ENCODE measurements at places on chromosomes 6 and 20. TPM values are rescaled to one million over a fixed set of nuclear protein-coding genes. Genes with fewer than 3 reads are reported as not detected.

DNA sequence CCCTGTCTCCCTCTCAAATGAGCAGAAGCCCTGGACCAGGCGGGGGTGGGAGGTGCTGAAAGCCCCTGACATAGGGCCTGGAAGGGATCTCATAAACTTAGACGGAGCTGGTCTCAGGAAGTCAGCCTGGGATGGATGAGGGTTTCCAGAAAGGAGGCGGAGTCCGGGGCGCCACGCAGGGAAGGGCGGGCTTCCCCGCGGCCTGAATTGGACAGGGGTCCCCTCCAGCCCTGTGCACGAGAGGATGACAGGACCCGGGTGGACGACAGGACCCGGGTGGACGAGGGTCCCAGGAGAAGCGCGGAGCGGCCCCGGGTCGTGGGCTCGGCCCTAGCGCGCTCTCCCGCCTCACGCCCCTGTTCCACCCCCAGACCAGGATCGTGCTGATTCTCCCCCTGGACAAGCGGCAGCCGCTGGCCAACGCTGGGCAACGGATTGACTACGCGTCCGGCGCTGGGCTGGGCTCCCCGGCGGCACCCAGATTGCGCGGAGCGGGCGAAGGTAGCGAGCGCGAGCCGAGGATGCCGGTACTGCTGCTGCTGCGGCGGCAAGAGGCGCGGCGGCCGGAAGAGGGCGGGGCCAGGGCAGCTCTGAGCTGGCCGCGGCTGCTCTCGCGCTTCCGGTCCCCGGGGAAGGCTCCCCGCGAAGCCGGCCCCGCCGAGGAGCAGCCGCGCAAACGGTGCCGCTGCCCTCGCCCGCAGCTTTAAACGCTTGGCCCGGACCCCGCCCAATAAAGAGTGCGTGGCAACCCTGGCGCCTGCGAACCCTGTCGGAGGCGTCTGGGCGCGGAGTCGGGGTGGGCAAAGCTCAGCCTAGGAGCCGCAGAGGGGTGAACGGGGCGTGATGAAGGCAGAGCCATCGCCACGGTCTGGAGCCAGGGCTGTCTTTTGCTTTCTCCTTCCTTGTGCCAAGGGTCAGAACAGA lies 1.3 kb downstream of the C20orf144 start:
- no peak for DNase-seq

DNA sequence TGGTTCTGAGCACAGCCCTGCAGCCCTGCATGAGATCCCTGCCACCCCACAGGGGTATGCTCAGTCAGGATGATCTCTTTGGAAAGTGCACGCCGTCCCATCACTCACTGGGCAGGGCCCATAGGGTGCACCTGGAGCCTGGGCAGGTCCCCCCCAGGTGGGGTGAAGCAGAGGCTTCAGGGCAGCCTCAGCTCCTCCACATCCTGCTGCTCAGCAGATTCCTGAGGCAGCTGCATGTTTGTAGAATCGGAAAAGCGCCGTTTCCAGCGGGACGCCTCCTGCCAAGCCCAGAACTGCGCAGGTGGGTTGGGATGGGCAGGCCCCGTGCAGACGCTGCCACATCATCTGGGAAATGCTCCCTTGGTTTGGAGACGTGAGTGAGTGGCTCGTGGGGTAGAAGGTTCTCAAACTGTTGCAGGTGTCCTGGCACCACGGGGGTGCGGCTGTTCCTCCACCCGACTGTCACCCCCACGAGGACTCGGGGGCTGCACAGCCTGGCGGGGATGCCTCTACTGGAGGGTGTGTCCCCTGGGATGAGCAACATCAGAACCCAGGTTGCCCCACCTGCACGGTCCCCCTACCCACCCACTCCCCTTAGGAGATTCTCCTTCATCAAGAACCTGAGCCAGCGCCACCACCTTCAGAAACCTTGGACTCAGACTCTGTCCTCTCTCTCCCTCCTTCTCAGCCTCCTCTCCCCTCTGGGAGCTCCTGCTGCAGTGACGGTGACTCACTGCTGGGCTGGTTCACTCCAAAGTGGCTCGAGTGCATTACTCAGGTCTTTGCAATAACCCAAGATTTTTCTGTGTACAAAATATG lies 334.1 kb downstream of the TAF4 start:
- DNase-seq = no peak

PRL gene
- total RNA-seq = not detected

DNA sequence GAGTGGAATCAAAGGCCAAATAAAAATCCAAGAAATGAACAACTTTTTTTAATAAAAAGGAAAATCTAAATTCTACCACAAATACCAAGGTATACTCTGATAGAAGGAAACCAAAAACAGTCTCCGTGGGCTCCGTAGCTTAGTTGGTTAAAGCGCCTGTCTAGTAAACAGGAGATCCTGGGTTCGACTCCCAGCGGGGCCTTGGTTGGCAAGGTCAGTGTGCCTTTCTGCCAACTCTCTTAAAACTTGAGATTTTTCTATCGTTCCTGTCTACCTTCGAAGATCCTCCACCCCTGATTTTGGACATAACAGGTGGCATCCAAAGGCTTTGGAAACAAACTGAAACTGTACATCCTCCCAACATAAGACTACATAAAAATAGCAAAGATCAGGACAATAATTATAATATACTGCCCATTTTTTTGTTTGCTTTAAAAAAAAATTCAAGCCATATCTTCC lies 197.9 kb downstream of the TRIM27 start:
- DNase-seq = no peak

GRCh38 chr20:52083627-52084232 lies 107.8 kb downstream of the ZFP64 start:
- no peak for DNase-seq

EPHA7 gene
- total RNA-seq = 0.47 TPM

DNA sequence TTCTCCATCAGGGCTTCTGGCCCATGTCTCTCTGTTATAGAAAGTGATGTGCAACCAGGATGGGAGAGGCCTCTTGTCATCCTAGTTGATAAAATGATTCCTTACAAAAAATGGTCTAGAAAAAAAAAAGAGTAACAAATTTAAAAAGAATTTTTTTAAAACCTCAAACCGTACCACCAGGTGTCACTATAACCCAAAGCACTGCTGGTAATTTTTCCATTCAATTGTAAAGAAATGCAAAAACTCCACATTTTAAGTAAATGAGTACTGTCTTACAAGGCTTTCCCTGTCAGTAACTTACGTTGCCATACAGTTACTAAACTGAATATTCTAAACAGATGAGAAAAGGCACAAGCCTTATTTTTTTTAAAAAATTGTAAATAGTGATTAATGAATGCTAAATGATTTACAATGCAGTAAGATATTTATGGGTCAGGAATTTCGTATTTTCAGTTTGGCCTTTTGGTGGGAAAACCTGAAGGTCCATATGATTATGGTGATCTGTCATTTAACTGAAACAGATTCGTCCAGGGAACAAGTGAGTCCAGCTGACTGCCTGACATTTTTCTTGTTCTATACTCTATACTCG lies 95.4 kb downstream of the OGFRL1 start:
- no peak for DNase-seq

- no peak for DNase-seq
Observed at GRCh38 chr6:14313248-14313647, 195.7 kb downstream of the CD83 start.

DNA sequence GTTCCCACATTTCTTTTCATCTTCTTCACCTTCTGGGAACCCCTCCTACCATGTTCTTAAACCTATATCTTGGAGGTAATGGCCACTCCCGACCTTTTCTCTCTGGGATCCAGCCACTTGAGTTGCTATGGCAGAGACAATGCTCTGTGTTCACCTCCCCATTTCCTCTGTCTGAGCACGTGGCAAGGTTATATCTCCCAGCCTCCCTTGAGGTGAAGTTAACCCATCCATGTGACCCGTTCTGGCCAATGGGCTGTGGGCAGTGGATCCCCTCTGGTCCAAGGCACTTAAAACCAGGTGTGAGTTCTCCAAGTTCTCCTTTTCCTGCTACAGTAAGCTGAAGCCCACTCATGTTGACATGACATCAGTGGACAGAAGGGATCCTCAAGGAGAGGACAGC lies 261.4 kb downstream of the LRFN2 start:
- no peak for DNase-seq

GRCh38 chr6:130148181-130148580 lies 74.6 kb downstream of the SAMD3 start:
- no peak for DNase-seq

- DNase-seq = no peak
Observed at GRCh38 chr20:3414122-3414521, 6.7 kb upstream of the DNAAF9 start.

GRCh38 chr20:17520583-17520982 lies 10.6 kb downstream of the BFSP1 start:
- DNase-seq = no peak

KIF25 gene
- total RNA-seq = not detected

DNA sequence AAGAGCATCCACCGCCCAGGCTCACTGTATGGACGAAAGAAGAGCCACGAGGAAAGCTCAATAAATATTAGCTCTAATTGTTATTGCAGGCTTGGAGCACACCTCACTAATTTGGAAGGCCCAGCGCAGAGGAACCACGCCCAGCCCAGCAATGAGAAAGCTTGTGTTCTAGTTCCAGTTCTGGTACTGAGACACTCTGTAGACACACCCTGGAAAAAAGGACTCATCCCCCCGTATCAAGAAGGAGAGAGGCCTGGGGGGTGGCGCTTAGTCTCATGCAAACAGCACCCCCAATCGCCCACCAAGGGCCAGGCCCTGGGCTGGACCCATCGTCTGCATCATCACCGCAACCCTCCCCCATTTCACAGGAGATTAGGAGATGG lies 156.9 kb downstream of the BMP7 start:
- no peak for DNase-seq

MYLK2 gene
- not detected for total RNA-seq

DNA sequence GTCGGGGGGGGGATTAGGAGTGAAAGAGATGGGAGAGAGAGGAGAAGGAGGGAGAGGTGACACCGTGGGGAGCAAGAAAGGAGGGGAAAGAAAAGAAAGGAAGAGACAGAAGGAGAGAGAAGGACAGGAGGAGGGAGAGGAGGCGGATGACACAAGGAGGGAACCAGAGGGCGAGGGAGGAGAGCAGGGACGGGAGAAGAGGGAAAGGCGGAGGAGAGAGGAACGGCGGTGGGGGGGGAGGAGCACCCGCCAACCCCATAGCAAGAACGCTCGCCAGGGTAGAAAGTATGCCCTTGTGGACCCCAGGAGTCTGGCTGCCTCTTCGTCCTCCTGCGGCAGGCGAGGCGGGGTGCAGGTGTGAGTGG lies 4.5 kb upstream of the INSM1 start:
- DNase-seq = no peak

DNA sequence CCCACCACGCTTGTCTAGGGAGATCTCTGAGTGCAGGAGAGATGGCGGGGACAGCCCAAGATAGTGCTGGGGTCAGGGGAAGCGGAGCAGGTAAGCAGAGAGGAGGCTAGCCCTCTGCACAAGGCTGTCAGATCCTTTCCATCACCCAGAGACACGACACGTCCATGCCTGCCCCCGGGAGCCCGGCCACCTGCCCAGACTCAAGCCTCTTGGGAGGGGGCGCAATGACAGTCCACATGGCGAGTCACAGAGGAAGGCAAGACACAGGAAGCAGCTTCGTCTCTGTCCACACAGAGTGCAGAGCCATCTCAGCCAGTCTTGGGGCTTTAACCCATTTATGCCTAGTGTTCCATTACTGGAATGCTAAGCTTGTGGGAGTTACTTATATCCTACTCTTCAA lies 78.4 kb downstream of the PREX1 start:
- DNase-seq = no peak

GRCh38 chr20:931401-931800 lies 15.3 kb upstream of the ANGPT4 start:
- no peak for DNase-seq

GRCh38 chr6:16355699-16356446 lies 117.5 kb downstream of the GMPR start:
- DNase-seq = no peak

ELMO2 gene
- 38.0 TPM for total RNA-seq

DNA sequence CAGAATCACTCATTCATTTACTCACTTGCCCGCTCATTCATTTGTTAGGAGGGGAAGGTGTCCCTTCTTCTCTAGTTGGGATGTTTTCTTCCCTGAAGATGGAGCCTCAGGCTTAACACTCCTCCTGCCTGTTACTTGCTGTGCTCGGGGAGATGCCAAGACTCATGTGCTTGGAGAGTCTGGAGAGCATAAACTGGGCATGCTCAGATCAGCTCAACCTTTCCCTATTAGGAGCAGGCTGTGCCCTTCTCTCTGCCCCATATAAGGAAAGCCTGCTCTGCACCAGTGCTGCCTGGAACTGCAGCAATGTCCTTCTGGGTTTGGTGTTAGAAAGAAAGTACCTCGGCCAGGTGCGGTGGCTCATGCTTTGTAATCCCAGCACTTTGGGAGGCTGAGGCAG lies 18.0 kb upstream of the UBE2V1 start:
- no peak for DNase-seq

- DNase-seq = no peak
Observed at GRCh38 chr6:126661646-126662045, 321.7 kb downstream of the CENPW start.

GRCh38 chr6:134474955-134475354 lies 157.0 kb upstream of the SGK1 start:
- DNase-seq = no peak

GRCh38 chr6:119173249-119174084 lies 95.0 kb upstream of the FAM184A start:
- DNase-seq = no peak

GRCh38 chr20:2756056-2756611 lies 44.3 kb downstream of the CPXM1 start:
- DNase-seq = no peak

DNA sequence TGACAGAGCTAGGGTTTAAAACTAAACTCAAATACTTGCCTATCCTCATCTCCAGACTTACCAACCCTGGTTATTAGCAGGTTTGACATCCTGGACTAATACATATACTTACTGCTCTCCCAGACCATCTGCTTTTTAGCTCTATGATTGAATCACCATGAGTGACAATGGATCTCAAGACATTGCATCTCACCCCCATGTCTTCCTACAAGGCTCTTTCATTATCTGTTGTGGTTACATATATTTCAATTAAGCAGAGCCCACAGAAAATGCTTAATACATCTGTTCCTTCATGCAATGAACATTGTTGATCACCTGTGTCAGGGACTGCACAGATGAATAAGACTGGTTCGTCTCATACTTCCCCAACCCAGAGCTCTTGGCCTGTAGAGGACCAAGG lies 19.4 kb downstream of the SAMD3 start:
- DNase-seq = no peak

- no peak for DNase-seq
Observed at GRCh38 chr6:158011478-158011920, 29.8 kb downstream of the SYNJ2 start.
